Right ventricle myocardium superior (tissue), 1 donor: ENCODE measurements at places on chromosomes 13 and 19. TPM values are rescaled to one million over a fixed set of nuclear protein-coding genes. Genes with fewer than 3 reads are reported as not detected.

SPIB gene
- total RNA-seq, result not detected

LRG1 gene
- 0.22 TPM for total RNA-seq

RASAL3 gene
- total RNA-seq, result 0.65 TPM

ZNF28 gene
- total RNA-seq, result 7.5 TPM

SHD gene
- not detected for total RNA-seq
